ENCODE measurements at places on chromosomes 16 and 17.

DNA sequence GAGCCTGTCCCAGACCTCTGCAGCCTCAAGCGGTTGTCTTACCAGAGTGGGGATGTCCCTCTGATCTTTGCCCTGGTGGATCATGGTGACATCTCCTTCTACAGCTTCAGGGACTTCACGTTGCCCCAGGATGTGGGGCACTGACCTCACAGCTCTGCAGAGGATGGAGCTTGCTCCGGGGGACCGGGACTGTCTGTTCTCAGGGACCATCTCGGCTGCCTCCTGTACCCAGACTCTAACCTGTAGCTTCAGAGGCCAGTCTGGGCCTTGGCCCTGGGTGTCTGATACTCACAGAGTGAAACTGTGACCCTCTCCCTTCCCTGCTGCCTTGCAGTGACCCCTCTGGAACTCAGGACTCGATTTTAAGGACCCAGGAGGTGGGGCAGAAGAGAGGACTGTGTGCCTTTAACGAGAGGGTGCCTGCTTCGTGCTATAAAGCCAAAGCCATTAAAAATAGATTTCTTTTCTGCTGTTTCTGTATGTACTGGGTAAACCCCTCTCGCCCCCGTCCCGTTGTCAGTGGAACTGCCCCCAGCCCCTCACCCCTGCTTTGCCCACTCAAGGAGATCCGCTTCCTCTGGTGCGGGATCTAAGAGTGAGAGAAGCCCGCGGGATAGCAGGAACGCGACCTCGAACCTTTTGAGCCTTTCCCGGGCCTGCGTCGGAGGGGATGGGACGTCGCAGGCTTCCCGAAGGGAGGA, 1.1 kb upstream of the LLGL2 start:
- H3K4me1 ChIP-seq: peaks cover 22% of the 10 kb centered on the region
- no peaks in the 10 kb centered on the region for H3K27me3 ChIP-seq
- H3K27ac ChIP-seq: peak overlapping the region; percentile 23
- no peak for DNase-seq

GRCh38 chr17:8991514-8992285, 26.2 kb upstream of the PIK3R5 start:
- no peak overlapping the region for H3K4me3 ChIP-seq
- no peaks in the 10 kb centered on the region for H3K36me3 ChIP-seq
- no peaks in the 10 kb centered on the region for H3K4me1 ChIP-seq
- H3K27ac ChIP-seq: no peak overlapping the region
- no peaks in the 10 kb centered on the region for H3K27me3 ChIP-seq
- DNase-seq: no peak

GRCh38 chr16:27867122-27868110, 196.1 kb downstream of the GSG1L start:
- DNase-seq: no peak
- H3K4me3 ChIP-seq: no peak overlapping the region
- H3K36me3 ChIP-seq: no peaks in the 10 kb centered on the region
- no peak overlapping the region for H3K27ac ChIP-seq
- no peaks in the 10 kb centered on the region for H3K27me3 ChIP-seq
- no peaks in the 10 kb centered on the region for H3K4me1 ChIP-seq

- H3K4me1 ChIP-seq: peaks cover 72% of the 10 kb centered on the region
- no peak overlapping the region for H3K27ac ChIP-seq
- no peaks in the 10 kb centered on the region for H3K36me3 ChIP-seq
- no peak for DNase-seq
- H3K27me3 ChIP-seq: no peaks in the 10 kb centered on the region
These were observed 51.5 kb downstream of the TENT4B start for GRCh38 chr16:50204453-50205108.

GRCh38 chr17:78895322-78895721, 7.7 kb downstream of the CEP295NL start:
- peak overlapping the region; percentile 26 for H3K4me3 ChIP-seq
- no peaks in the 10 kb centered on the region for H3K27me3 ChIP-seq
- peaks cover 12% of the 10 kb centered on the region for H3K36me3 ChIP-seq
- peaks cover 72% of the 10 kb centered on the region for H3K4me1 ChIP-seq
- DNase-seq: no peak

- H3K36me3 ChIP-seq: no peaks in the 10 kb centered on the region
- no peak overlapping the region for H3K27ac ChIP-seq
- no peaks in the 10 kb centered on the region for H3K4me1 ChIP-seq
- H3K4me3 ChIP-seq: no peak overlapping the region
These were observed 15.1 kb downstream of the DRC7 start for GRCh38 chr16:57709663-57710062.

DNA sequence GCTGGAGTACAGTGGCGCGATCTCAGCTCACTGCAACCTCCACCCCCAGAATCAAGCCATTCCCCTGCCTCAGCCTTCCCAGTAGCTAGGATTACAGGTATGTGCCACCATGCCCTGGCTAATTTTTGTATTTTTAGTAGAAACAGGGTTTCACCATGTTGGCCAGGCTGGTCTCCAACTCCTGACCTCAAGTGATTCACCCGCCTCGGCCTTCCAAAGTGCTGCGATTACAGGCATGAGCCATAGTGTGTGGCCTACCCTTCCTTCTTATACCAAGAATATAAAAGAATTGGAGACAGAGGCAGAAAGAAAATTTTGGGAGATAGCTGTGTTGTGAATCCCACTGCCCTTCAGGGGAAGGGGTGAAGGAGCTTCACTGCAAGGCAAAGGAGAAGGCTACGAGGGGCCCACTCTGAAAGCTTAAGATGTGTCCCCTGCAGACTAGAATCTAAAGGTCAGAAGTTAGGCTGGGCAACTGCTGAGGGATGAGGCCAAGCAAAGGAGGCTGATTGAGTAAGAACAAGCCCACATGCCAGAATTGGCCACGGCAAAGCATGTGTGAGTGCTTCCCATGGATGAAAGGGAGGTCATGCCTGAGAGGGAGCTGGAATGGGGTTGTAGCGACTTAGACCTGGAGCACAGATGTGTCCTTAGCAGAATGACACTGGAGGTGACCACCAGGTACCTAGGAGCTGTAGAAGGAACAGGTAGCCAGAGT, 8.4 kb upstream of the CRYBA1 start:
- H3K27ac ChIP-seq: no peak overlapping the region
- H3K36me3 ChIP-seq: no peaks in the 10 kb centered on the region
- H3K4me1 ChIP-seq: peaks cover 14% of the 10 kb centered on the region
- no peak overlapping the region for H3K4me3 ChIP-seq
- no peak for DNase-seq
- no peaks in the 10 kb centered on the region for H3K27me3 ChIP-seq

All from thoracic aorta (tissue), 2 donors.